ENCODE measurements at places on chromosomes 13 and 19.

- DNase-seq, result no peak
These were observed 13.0 kb upstream of the SOX1 start for GRCh38 chr13:112053744-112054615.

DNA sequence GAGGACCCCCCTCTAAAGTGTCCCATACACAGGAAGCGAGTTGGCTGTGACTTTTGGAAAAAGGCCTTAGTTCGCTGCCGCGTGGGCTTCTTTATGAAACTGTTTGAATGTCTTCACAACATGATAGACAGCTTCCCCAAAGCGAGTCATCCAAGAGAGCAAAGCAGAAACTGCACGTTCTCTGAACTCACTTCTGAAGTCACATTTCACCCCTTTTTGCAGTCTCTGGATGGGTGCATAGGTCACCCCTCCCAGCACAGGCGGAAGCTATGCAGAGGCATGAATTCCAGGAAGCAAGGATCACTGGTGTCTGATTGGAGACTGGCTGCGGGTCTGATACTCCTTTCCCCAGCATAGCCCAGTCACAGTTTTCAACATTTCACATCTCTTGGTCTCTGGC, 10.6 kb downstream of the GPI start:
- no peak for DNase-seq

- DNase-seq, result no peak
These were observed at the start of gene KISS1R for GRCh38 chr19:917323-918151. Gene KISS1R, plus strand, starts transcription at chr19:917333. Its CDS starts 170 bp downstream, at chr19:917503.

- no peak for DNase-seq
These were observed 32.4 kb downstream of the RASA3 start for GRCh38 chr13:114099918-114100445.

DNA sequence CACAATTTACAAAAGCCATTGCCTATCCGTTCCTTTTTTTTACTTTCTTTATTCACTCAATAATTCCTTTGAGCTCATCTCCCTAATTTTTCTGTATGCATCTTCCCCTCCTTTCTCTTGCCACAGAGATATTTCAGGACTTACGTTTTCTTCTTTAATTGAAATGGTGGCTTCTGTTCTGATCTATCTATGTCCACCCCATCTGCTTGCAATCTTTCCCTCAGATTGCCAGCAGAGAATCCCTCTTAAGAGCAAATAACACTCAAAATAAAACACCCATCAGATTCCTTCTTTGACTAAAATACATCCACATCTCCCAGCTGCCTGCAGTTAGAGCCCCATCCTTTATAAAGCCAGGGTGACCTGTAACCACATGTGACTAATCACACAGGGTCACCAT, 478.6 kb downstream of the EFNB2 start:
- no peak for DNase-seq

- no peak for DNase-seq
These were observed 203.3 kb upstream of the IRS2 start for GRCh38 chr13:109989686-109990085.

DNA sequence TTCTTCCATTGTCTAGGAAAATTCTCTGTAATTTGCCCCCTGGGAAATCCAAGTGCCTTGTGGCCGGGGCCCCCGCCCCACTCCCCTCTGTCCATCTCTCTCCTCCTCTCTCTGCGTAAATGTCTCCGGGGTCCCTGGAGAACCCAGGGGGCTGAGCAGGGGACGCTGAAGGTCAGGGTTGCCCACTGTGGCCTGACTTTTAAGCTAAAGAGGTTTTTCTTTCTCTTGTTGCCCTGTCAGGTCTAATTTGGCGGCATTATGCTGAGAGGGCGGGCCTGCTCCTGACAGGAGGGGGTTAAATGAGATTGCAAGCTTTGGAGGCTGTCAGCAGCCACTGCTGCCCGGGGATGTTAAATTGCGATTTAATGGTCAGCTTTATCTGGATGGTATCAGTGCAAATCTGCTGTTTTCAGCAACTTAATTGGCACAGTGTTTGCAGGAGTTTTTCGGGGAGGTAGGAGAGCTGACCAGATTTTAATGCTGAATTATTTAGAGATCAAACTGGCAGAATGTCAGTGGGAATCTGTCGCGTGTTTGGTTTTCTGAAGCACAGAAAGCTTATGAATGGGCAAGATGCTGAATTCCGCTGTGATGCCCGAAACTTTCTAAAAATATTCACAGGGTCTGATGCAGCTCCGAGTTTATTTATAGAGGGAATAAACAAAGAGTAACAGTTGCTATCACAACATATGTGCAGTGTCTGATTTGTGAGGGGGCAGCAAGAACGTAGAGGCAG, 93.2 kb upstream of the SOX1 start:
- no peak for DNase-seq

DNA sequence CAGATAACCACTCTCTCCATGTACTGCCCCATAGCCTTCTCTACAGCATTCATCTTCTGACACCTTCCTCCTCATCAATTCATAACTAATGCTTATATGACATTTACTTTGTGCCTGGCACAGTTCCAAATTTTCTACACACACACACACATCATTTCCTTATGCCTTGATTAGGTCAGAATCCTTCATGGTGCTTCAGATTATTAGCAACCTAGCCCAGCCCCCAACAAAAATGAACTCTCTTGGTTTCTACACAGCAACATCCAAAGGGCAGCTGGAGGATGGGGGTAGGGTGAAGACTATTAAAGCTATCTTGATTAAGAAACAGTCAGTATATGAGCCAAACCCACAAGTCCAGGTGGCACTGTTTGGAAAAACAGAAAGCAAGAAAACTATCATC, 3.7 kb downstream of the RUBCNL start:
- no peak for DNase-seq

GRCh38 chr13:43766725-43767124, 20.0 kb downstream of the ENOX1 start:
- no peak for DNase-seq

- no peak for DNase-seq
These were observed 39.8 kb upstream of the MCF2L start for GRCh38 chr13:112928972-112929782.

GRCh38 chr19:54191811-54192453, 824 bp downstream of the TSEN34 start:
- no peak for DNase-seq

DNA sequence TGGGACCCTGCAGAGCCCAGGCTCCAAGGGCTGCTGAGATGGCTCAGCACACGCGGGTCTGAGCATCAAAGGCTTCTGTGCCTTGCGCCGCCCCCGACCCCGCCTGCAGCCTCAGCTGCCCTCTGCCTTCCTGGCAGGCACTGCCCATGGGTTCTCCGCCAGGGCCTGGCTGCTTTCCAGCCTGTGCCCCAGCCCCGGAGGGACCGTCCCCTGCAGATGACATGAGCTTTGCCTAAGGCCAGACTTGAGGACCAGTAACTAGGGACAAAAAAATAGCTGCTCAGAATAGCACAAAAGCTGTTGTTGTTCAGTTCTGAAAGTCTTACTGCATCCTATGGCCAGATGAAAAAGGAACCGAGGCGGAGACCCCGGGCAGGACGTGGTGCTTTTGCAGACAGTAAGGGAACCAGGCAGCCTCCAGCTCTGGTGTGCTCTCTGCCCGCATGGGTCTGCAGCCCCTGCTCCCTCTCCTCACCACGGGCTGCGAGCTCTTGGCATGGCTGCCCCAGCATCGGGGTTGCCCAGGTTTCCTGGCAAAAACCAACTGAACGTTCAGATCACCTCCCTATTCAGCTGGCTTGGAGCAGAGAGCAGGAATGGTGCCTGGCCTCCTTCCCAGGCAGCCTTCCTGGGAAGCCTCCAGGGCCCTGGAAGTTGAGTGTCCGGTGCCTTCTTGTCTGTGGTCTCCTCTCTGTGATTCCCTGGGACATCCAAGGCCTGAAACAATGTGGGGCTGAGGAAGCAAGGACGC, 12.5 kb upstream of the CFAP97D2 start:
- DNase-seq, result no peak

DNA sequence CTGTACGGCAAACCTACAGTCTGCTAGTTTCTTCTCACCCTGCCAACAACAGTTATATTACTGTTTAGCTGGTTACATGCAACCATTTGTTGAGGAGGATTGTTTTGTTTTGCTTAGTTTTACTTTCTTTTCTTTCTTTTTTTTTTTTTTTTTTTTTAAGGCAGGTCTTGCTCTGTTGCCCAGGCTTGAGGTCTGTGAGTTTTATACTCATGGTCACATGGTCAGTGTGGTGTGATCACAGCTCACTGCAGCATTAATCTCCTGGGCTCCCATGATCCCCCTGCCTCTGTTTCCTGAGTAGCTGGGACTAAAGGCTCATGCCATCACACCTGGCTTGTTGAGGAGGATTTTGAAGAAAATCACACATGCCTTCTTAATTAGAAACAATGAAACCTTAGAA, 505.6 kb downstream of the GPC5 start:
- DNase-seq, result no peak

DNA sequence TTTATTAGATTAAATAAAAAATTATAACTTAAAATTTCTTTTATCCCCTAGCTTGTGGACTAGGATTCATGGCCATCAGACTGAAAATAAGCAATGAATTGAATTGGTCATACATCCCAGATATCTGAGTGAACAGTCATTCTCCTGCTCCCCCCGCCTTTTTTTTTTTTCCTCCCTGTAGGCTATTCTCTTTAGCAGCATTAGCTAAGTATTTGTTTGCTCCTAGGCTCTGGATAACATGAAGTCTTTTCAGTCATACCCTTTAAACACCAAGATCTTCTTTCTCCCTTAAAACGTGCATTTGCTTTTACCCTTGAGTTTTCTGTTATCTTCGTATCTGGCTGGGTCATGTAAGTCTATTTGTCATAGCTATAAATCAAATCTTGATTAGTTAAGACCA, 866.7 kb upstream of the SPRY2 start:
- no peak for DNase-seq

DNA sequence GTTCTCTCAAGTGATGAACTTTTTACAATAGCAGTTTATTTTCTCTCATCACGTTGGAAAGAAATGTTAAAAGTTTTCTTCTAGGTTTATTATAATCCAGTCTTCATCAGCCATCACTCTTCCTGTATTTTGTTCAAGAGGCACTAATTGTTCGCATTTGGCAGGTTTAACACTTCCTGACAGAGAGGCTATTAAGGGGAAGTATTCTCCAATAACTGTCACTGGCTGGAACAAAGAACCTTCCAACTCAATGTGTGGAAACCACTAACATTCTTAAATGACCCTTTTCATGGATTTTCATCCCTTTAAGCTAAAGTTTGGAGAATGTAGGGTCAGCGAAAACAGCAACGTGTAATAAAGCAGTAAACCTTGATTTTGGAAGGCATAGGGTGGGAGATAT, 145.1 kb downstream of the PCCA start:
- no peak for DNase-seq

DNA sequence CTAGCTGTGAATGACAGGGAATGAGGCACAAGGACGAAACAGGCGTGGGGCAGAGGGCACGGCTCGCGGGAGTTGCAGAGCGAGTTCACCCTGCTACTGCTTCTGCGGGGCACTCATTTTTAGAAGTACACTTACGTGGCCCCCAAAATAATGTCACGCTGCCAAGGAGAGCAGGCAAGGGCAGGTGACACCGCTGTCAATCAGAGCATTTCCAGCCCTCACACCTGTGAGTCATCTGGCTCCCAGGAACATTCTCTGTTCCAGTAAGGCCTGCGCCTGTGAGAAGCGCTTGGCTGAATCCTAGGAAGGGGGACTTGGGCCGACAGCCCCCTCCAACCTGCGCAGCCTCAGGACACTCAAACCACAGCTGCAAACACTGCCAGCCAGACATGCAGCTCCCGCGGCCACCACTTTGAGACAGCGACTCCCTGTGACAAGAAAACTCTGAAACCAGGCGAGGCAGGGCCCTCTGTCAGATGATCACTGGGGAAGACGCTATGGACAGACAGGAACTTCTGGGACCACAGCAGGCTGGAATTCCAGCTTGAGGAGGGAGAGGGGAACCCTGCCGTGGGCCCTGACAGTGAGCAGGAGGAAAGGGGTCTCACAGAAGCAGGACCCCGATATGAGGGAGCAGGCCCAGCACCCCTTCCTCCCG, 12.7 kb downstream of the DOT1L start:
- no peak for DNase-seq

DNA sequence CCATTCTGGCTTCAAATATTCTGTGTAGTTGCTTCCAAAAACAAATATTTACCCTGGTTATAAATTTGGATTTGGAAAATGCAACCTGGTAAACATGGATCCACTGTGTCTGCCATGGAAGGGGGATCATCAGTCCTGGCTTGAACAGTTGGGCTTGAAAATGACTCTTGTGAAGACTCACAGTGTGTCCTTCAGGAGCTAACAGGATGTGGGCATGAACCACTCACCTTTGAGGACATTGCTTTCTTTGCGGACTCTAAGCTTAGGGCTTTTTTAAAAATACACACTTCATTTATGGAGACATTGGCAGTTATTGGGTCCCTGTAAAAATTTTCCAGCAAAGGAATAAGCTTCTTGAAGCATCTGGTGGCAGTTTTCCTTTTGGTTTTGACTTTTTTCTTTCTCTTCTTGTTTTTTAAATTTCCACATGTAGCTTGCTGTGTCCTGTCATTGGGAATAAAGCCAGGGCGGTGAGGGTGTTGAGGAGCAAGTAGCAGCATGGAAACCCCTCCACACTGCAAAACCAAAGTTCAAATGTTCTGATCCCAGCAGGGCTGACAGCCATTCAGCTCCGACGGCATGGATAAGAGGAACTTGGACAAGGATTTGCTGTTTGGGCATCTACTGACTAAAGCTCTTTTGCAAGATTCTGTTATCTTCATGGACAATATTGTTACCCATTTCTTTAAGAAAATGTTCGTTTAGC, 39.5 kb upstream of the SERP2 start:
- DNase-seq, result no peak

- no peak for DNase-seq
These were observed 14.1 kb upstream of the ZFP14 start for GRCh38 chr19:36392916-36393673.

DNA sequence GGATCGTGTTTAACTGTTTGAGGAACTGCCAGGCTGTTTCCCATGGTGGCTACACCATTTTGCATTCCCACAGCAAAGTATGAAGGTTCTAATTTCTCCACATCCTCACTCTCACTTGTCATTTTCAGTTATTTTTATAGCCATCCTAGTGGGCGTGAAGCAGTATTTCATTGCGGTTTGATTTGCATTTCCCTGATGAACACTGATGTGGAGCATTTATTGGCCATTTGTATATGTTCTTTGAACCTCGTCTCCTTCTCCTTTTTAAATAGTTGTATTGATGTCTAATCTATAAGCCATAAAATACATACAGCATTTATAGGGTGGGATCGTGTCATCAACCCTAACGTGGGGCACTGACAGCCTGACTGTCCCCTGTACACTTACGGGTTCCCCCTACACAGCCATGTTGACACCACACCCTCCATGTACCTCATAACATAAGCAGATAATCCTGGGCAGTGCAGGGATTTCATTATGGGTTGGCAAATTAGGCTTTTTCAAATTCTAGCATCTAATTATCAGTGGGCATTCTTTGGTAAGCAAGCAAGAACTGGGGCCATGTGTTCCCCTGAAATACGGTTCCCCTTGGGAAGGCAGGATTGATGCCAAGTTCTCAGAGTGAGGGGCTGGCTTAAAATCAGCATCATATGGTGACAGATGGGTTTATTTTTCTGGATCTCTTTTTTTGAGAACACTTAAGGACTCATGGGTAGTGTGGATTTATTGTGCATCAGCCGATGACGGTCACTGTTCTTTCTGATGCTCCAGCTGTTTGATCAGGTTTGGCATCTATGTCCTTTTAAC, 11.6 kb upstream of the ZBTB45 start:
- DNase-seq, result no peak
